Stimulated activated CD8-positive, alpha-beta memory T cell treated with anti-CD3 and anti-CD28 coated beads, Interleukin-4, amount 100 ng/mL, for 1 hour (primary cell): ENCODE measurements at places on chromosomes 1 and 21.

DNA sequence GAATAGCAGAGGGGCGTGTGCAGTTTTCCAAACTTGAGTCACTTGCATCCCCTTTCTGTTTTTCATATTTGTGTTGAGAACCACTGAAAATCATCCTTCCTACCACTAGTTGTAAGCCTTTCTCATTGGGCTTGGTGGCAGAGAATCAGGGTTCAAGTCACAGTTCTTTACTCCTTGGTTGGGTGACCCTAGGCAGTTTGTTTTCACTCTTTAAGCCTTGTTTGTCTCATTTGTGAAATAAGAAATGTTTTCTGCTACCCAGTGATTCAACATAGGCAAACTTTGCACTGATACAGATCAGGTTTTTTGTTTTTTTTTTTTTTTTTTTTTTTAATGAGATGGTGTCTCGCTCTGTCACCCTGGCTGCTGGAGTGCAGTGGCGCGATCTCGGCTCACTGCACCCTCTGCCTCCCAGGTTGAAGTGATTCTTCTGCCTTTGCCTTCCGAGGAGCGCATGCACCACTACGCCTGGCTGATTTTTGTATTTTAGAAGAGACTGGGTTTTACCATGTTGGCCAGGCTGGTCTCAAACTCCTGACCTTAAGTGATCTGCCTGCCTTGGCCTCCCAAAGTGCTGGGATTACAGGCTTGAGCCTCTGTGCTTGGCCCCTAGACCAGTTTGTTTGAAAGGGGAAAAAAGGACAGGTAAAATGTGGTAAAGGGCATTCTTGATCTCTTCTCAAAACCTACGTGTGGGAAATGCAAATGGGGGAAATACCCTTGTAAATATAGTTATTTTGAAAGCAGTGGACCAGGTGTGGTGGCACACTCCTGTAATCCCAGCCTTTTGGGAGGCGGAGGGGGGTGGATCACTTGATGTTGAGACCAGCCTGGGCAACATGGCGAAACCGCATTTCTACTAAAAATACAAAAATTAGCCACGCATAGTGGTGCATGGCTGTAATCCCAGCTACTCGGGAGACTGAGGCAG is 3.2 kb downstream of the CLIC4 start:
- no peak for DNase-seq

DNA sequence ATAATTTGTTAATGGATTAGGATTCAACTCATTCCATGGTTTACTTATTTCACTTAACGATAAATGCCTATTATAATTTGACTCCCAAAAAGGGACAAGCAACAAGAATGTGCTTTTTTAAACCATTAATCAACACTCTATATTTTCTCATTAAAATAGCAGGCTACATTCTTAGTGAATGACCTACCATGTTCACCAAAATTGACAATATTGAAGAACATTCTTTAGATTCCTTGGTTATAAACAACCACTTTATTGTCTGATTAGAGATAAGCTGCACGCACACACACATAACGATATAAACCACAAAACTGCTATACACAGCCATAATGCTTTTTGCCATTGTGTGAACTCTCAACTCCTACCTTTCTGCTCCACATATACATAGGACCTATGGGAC is 75.4 kb upstream of the LRRC7 start:
- no peak for DNase-seq

DNA sequence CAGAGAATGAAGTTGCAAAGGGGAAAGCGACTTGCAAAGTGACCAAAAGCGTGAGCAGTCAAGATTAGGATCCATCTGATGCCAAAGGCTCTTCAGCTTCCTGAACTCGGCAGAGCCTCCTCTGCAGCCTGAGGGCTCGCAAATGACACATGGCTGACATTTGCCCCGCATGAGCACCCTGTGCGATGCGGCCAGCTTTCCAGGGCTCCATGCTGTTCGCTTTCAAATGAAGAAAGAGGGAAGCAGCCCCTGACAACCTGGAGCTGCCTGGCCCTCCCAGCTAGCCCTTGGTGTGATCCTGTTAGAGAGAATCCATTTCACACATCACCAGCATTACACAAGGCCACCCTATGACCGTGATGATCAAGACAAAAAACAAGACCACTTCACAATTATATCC is 20.2 kb upstream of the FAM131C start:
- DNase-seq: no peak

GRCh38 chr1:175152006-175152652 is 40.4 kb downstream of the KIAA0040 start:
- peak; percentile 53 for DNase-seq

- no peak for DNase-seq
Observed at GRCh38 chr1:113809670-113810602, 2.3 kb downstream of the RSBN1 start.

GRCh38 chr1:168799927-168800605 is 71.1 kb upstream of the DPT start:
- DNase-seq: no peak

DNA sequence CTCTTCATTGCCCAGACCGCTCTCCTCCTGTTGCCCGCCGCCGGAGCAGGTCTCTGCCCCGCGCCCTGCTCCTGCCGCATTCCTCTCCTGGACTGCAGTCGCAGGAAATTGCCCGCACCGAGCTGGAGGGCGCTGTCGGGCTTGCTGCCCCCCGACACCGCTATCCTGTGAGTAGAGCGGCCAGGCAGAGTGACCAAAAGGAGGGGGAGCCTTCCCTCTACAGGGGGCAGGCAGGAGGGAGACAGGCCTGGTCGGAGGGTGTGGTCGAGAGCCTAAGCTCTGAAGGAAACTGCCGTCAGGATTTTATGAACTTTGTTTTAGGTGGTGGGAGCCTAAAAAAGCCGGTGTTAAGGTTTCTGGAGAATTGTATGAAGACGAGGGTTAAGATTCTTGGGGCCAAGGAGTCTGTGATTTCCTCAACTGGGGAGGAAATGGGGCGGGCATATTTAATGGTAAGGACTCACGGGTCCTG is 517 bp downstream of the LRIG2 start:
- DNase-seq: no peak

DNA sequence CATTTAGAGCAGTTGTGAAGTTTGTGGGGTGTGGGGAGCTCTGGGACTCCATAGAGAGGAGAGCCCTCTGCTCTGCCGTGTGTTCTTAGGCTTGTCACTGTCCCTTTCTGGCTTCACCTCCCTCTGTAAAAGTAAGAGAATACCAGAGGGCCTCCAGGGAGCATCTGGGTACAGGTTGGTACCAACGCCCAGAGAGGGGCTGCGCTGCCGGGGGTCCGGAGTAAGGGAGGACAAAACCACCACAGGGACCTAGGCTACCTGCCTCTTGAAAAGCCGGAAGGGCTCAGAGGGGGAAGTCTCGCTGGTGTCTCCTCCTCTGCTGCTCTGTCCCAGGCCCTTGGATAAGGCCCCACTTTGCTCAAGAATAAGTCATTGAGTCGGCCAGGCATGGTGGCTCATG is 3.1 kb upstream of the TINAGL1 start:
- DNase-seq: no peak

- no peak for DNase-seq
Observed at GRCh38 chr21:16241479-16241963, 511.7 kb downstream of the USP25 start.

DNA sequence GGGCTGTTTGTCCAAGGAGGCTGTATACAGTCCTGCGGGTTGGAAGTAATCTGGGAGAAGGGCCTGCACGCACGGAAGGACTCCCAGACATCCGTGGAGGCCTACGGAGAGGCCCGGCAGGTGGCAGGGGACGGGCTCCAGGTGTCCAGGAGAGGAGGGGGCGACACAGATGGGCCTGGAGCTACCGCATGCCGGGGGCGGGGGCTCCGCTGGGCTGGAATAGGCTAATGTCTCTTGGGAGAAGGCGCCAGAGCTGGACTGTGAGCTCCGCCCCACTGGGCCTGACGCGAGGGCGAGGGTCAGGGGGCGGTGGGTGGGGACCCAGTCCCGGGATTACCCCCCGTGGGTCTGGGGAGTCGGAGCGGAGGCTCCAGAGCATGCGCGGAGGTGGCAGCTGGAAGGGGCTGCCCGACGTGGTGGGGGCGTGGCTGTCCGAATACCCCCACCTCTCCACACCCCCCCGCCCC is 659 bp downstream of the AGO1 start:
- no peak for DNase-seq

DNA sequence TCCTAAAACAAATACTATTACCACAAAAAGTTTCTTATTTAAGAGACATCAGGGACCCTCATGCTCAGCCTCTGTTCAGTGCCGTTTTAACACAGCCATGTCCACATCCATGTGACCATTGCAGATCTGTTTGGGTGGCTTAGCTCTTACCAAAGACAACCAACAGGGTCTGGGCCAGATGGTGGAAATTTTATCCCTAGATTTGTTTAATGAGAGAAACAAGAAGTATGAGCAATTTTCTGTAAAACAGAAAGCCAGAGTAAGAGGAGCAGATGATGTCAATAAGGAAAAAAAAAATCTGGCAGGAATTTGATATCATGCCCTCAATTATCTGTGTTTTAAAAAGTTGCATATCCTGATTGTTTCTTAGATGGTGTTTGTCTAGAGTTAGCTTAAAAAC is 299.9 kb downstream of the TM2D1 start:
- DNase-seq: no peak

- DNase-seq: no peak
Observed at GRCh38 chr1:225998560-225999226, 450 bp downstream of the SDE2 start.

DNA sequence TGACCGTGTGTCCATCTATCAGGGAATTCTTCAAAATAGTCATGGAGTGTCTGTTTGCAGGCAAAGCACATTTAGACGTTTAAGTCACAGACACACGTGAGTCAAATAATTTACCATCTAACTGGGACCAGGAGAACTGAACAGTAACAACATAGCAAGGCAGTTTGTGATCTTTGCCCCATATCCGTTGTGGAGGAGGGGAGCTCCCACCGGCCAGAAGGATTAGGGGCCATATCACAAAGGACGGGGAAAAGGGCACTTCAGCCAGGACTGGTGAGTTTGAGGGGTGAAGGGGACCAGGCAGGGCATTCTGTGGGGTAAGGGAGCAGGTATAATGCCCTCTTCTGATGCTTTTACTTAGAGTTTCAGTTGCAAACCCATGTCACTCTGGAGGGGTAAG is 22.9 kb downstream of the ELAPOR1 start:
- no peak for DNase-seq

DNA sequence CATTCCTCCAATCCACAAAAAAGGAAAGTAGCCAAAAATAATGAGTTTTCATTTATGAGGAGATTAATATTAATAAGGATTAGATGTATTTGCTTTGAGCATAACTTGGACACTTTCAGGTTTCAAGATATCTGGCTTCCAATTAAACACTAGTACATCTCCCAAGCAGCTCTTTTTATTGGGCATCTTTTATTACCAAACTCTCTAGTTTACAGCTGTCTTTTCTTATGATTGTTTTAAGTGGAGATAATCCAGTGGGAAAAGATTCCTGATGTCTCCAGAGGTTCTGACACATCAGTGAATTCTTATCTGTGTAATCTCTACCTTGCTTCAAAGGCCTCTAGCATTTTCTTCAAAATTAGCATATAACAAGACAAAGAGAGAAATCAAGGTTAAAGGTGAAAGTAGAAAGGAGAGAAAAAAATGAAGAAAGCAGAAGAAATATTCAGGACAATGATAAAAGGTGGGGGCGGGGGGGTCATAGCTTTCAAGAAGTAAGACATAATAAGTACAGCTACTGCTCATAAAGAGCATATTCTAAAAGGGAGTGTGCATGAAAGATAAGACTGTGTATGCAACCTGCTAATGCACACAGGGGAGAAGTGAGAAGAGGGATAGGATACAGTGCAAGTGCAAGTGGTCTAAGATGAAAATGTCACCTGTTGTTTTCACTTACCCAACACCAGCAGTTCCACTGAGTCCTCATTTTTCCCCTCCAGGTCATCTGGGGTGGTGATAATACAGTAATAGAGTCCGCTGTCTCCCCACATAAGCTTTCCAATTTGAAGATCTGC is 19.1 kb downstream of the ILDR2 start:
- DNase-seq: no peak

GRCh38 chr21:27077501-27077900 is 110.6 kb upstream of the ADAMTS5 start:
- DNase-seq: no peak

DNA sequence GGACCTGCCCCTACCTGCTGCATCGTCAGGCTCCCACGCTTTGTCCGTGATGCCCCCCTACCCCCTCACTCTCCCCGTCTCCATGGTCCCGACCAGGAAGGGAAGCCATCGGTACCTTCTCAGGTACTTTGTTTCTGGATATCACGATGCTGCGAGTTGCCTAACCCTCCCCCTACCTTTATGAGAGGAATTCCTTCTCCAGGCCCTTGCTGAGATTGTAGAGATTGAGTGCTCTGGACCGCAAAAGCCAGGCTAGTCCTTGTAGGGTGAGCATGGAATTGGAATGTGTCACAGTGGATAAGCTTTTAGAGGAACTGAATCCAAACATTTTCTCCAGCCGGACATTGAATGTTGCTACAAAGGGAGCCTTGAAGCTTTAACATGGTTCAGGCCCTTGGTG is 8.9 kb downstream of the SPATA46 start:
- no peak for DNase-seq

DNA sequence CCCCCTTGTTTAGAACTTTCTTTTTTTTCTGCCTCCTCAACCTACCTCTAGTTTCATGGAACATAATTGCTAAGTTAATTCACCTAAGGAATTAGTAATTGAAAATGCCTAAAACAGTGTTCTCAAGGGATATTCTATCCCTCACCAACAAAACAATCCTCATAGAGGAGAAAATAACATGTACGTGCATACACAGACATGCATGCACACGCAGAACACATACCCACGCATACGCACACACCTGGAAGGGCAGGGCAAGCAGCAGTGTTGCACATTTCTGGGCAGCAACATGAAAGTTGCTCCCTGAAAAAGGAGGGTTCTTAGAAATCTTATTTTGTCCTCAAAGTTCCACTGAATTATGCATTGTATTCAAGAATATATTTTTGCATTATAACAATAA is 76.6 kb downstream of the HHAT start:
- no peak for DNase-seq

DNA sequence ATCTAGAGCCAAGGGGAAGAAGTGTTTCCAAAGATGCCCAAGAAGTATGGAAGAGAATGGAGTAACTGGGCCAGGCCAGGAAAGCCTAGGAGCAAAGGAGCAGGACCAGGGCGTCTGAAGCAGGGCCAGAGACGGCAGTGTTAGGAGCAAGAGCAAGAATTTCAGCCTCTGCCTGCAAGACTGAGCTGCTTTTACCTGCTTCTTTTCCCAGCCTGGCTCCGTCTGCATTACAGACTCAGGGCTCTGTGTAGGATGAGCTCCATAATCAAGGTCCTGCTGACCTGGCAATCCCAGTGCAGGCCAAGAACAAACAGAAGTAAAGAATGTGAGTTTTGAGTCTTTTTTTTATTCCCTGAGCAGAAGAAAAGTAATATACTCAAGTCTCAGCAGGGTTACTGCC is 10.1 kb downstream of the FMO1 start:
- no peak for DNase-seq

DNA sequence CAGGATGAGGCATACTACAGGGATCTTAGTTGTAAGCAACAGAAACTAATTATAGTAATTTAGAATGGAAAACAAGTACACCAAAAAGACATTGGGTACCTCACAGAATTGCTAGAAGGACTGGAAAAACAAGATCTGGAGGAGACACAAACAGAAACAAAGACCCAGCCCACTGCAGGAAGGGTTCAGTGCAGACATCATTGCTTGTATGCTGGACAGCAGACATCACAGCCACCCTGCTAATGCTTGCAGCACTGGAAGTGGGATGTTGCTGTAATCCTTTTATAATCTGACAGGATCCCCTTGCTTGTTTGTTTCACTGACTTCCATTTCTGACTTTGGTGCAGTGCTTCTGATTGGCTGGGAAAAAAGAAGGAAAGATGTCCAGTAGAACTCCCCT is 111.4 kb upstream of the ZNF678 start:
- DNase-seq: no peak

- no peak for DNase-seq
Observed at GRCh38 chr1:224205438-224205840, 22.4 kb downstream of the DEGS1 start.

- no peak for DNase-seq
Observed at GRCh38 chr1:54356680-54357147, 49.5 kb downstream of the SSBP3 start.
